ENCODE measurements at places on chromosomes 5 and 9.

DNA sequence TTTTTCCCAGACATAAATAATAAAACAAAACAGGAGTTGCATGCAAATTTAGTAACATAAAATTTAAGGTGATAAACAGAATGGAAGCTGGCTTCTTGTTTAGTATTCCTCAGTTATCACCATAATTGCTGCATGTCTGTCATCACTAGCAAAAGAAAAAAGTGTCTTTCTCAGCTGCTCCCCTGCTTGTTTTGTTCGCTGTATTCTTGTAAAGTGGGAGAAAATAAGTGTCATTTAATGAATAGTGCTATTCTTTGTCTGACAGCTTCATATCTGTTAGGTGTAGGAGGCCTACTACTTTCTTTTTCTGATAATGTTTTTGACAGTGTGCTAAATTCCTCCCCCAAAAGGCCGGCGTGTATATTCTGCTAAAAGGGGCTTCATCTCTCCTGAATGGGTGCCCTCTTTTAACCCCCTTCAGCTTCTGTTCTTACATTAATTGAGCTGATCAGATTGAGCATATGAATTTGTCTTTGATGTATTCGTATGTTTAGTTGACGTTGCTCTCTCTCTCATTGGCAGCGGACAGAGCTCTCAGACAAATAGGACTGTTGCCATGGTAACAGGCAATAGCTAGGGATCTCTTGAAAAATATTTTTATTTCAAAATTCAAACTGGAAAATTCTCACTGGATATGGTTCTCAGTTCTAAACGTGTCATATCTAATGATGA, 303.8 kb downstream of the KIAA0825 start:
- DNase-seq = no peak

- DNase-seq = no peak
Measured at GRCh38 chr9:89715318-89715858, 110.6 kb downstream of the GADD45G start.

DNA sequence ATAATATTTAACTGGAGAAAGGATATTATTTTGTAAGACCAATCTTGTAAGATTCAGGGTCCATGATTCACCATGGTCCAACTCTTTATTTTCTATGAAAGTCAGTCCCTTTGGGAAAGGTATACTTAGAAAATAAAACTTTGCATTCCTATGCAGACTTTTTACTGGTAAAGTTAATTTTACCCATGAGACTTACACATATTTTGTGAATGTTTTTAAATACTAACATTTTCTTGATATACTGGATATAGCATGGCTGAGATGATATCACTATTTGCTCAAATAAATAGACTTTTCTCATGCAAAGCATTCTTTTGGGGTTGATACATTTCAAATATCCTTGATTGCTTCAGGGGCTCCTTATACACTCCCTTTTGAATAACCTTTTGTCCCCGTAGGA, 512.1 kb downstream of the MAN2A1 start:
- no peak for DNase-seq

- DNase-seq = no peak
Measured at GRCh38 chr5:150521522-150521817, 13.5 kb downstream of the NDST1 start.

DNA sequence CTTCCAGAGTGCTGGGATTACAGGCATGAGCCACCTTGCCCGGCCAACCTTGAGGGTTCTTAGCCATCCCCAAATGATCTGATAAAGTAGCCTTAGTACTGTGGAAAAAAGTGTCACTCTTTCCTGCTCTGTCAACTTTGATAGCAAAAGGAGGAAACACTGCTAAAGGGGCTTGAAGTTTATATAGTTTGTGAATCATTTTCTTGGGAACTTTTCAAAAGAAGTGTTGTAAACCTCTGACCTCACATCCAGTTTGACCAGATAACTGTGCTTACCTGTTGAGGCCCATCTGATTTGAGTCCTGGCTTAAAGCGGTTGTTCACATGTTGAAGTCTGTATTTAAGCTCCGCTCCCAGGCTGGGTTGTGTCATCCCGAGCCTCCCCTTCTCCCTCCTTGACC, 303.3 kb downstream of the DOCK8 start:
- no peak for DNase-seq

DNA sequence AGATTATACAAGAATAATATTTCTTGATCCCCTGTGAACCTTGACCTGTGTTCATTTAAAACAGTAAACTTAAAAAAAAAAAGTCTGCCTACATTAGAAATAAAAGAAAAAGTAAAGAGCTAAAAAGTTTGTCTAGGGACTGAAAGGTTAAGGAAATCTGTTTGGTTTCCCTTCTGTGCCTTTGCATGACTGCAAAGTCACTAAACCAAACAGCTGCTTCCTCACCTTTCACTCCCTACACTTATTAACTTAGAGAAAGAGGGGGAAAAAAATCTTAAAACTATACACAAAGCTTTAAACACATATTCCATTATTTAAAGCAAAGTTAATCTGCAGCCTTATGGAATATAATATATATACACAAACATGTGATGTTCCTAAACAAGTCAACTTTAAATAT, 65.1 kb downstream of the ZFR start:
- DNase-seq = peak; percentile 34

- peak; percentile 24 for DNase-seq
Measured at GRCh38 chr5:138725153-138725817, 27.9 kb upstream of the CTNNA1 start.

- no peak for DNase-seq
Measured at GRCh38 chr5:130642461-130642860, 522.6 kb downstream of the HINT1 start.
